ENCODE measurements at places on chromosomes 7 and 10.

DNA sequence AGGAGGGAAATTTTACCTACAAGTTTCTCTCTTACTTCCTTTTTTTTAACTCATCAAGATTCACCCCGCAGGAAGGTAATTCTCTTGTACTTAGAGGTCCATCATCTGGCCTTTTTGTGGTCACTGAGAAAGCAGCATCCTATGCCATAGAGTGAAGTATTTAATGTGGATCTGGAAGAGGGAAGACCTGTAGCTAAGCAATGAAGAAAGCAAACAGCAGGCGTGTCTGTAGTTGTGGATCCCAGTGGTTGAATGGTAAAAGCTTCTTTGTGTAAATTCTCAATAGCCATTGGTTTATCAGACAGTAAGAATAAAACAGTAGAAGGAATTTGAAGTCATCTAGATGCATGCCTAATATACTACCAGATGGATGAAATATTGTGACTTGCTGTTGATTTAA is 196.4 kb downstream of the ANKRD7 start:
- DNase-seq, result no peak

DNA sequence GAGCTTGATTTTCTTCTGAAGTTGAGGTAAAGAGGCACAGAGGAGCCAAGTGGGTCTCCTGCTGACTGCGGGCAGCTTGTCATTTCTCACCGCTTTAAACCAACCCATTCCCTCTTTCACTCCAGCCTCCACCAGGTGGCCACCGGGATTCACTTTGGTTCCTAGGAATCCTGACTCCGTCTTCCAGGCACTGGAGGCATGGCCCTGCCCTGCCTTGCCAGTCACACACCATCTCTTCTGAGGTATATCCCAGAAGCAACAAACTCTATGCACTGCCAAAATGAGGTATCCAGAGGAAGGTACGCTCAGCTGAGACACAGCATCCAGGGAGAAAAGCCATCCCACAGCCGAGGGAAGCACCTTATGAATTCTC is 280.8 kb downstream of the TNS3 start:
- no peak for DNase-seq

- DNase-seq, result no peak
These were observed 107.5 kb upstream of the ANLN start for GRCh38 chr7:36281945-36282717.

- no peak for DNase-seq
These were observed 31.4 kb upstream of the CALU start for GRCh38 chr7:128707752-128708151.

DNA sequence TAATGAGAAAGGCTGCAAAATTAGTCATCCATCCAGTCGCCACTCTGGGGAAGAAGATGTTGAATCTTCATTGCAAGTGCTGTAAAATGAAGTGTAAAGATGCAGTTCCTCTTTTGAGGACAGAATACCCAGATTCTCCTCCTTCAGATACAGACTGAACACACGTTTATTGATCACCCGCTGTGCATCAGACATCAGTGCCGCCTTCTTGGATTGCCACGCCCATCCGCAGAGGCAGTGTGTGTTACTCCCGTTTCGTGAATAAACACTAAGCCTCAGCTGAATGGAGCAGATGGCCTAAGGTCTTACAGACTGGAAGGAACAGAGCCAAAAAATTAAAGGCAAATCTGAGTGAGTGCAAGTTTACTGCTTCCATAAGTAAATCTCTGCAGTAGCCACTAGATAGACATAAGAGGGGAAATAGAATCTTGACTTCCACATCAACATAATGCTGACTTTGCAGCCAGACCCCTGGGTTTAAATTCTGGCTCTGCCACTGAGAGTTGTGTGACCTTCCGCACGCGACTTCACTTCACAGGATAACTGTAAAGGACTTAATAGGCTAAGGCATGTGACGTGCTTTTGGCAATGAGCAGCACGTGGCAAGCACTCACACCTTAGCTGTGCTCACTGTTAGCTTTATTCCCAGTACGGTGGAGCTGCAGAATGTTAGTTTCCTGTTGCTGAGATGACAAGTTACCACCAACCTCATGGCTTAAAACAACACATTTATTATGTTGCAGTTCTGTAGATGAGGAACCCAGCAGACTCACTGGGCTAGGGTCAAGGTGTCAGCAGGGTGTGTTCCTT is 285.9 kb downstream of the CELF2 start:
- no peak for DNase-seq

DNA sequence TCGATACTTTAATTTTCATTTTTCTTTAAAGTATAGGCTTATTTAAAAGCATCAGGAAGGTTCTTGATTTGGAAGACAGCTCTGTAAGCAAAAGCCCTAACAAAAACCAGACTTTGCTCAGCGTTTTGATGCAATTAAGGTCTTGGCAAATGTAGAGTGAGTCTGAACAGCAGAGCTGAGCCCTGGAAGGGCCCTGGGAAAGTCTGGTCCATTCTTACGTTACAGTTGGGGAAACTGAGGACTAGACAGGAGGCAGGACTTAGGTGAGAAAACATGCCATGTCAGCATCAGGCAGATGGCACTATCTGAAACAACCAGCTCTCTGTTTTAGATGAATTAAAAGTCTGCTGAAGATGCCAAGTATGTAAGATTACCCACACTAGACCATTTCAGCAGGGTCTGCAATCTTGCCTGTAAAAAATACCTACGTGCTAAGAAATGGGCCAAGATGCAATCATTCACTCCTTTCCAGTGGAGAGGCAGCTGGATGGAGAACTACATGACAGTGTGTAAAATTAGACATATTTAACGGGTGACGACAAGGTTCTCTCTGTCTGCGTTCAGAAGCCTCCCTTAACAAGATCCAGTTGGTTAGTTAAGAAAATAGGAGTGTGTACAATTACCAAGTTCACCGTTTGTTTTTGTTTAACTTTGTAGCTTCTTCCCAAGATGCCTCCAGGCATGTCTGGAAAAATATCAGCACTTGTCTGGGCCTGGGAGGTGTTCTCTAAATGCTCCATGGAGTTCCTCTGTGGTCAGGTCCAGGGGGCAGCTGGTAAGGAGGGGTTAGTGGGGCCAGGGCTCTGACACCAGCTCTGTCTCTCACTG is 502.3 kb upstream of the ZMIZ1 start:
- DNase-seq, result no peak

GRCh38 chr10:27614776-27615175 is 110.7 kb downstream of the RAB18 start:
- DNase-seq, result no peak

DNA sequence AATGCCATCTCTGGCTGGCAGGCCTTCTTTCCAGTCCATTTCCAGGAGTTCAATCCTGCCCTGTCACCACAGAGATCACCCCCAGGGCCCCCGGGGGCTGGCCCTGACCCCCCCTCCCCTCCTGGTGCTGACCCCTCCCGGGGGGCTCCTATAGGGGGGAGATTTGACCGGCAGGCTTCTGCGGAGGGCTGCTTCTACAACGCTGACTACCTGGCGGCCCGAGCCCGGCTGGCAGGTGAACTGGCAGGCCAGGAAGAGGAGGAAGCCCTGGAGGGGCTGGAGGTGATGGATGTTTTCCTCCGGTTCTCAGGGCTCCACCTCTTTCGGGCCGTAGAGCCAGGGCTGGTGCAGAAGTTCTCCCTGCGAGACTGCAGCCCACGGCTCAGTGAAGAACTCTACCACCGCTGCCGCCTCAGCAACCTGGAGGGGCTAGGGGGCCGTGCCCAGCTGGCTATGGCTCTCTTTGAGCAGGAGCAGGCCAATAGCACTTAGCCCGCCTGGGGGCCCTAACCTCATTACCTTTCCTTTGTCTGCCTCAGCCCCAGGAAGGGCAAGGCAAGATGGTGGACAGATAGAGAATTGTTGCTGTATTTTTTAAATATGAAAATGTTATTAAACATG is 6.0 kb downstream of the CHPF2 start:
- no peak for DNase-seq

GRCh38 chr7:40826411-40827221 is 691.8 kb downstream of the SUGCT start:
- DNase-seq, result no peak

GRCh38 chr7:2201128-2201527 is 31.6 kb downstream of the MAD1L1 start:
- no peak for DNase-seq

DNA sequence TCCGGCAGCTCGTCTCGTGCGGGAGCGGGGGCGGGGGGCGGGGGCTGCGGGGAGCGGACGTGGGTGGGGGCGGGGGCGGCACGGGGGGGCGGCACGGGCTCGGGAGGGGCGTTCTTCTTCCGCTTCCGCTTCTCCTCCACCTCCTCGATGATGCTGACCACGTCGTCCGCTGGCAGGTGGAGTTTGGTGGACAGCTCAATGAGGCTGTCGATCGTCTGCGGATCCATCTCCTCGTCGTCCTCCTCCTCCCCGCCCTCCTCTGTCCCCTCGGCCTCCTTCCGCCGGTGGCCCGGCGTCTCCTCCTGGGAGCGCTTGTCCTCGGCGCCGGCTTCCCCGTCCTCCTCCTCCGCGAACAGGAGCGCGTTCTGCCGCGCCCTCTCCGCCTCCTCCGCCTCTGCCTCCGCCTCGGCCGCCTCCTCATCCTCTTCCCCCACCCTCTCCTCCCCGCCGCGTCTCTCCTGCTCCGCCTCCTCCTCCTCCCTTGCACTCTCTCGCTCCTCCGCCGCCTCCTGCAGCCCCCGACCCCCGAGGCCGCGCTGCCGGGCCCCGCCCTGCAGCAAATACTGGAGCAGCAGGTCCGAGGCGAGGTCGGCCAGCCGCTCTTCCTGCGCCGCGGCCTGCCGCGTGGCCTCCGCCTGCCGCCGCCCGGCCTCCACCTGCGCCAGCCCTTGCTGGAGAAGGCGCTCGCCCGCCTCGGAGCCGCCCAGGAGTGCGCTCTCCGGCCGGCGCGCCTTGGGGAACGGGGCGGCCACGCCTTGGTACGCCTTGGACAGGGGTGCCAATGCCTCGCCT is 1.9 kb downstream of the VGF start:
- no peak for DNase-seq

- DNase-seq, result no peak
These were observed 100.5 kb downstream of the GLCCI1 start for GRCh38 chr7:8068892-8069686.

DNA sequence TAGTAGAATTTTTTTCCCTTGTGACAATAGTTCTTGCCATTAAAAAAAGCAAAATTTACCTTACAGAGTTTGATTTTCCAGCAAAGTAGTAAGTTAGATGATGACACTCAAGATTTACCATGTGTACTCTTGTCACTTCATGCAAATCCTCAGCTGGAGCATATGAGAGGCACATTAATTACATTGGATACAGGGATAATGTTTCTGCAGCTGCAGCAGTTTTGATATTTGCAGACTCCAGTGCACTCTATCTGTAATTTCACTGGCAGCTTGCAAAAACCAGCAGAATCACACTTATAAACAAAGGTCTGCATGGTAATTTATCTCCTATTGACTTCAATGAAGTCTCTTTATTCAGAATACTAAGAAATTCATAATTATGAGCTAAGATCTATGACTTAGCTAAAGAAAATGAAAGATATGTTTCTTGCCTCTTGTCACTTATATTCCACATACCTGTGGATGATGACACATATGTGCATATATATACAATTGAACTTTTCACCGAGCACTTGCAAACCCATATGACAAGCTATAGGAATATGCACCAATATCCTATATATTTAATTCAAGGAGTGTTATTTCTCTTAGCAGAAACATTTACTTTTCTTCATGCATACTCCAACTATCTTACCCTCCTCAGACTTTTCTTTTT is 530.6 kb downstream of the PHTF2 start:
- DNase-seq, result no peak

GRCh38 chr10:44660271-44660670 is 250.9 kb upstream of the TMEM72 start:
- no peak for DNase-seq

DNA sequence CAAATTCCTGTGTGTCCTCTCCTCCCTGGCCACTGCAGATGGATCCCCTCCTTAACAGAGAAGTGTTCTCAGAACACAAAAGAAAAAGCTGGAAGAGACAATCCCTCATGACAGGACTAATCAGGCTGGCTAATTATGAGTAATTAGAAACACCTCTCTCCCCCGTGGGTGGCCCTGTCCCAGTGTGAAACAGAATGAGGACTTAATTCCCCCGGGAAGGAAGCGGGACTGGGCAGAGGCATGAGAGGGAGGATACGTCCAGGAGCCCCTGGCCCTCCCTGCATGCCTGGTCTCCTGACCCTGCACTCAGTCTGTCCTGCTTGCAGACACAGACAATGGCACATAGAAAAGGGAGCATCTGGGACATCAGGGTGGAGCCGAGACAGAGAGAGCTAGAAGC is 7.6 kb upstream of the ADCYAP1R1 start:
- no peak for DNase-seq

GRCh38 chr7:50854247-50854646 is 71.6 kb upstream of the GRB10 start:
- no peak for DNase-seq

DNA sequence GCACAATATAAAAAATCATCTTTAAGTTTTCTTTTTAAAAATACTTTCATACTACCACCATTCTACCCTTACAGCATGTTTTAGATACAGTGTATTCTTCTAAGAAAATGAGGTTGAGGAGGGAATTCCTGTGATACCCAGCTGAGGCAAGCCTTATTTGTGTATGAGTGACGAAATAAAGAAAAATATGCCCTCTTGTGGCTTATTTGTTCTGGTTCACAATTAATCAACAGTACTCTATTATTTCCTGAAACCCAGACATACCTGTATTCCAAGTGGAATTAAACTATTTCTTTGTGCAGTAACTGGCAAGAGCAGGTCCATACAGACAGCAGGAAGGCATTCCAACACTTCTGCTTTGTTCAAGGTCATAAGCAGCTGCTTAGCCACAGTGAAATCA is 4.5 kb upstream of the SEMA3D start:
- no peak for DNase-seq

DNA sequence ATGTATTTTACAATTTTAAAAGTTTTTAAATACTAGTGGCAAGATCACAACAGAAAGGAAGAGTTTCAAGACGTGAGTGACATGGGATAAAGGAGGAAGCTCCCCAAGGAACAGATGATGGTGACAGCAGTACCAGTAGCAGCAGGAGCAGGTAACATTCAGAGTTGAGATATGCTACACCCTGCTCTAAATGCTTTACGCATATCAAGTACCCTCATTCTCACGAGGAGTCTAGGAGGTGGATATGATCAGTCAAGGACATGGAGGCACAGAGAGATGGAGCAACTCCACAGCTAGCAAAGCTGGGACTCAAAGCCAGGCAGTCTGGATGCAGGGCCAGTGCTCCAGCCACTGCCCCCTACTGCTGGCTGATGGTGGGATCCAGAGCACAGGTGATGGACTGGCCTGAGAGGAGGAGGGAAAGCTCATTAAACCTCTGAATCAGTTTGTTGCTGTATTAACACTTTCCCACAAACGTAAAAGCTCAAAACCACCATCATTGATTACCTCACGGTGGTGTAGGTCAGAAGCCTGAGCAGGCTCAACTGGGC is 17.5 kb downstream of the RP9 start:
- DNase-seq, result no peak

DNA sequence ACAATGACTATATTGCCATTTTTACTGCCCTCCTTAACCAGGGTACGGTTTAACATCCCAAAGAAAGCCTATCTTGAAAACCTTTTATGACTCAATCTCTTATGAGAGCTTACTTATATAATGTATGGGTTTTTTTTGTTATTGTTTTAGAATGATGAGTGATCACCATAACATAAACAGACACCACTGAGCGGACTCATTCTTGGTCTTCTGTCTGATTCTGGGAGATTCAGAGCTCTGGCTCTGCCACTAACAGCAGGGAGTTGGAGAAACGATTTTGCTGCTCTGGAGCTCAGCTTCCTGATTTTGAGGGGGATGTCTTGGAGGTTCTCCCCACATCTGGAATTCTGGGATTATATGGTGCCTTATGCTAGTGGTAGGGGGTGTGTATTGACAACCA is 244.1 kb downstream of the FRMD4A start:
- DNase-seq, result no peak
